ELF-1 (cell line): ENCODE measurements at places on chromosomes 1 and 21.

- no peak for DNase-seq
These were observed 36.7 kb upstream of the LRRC8B start for GRCh38 chr1:89487972-89488371.

DNA sequence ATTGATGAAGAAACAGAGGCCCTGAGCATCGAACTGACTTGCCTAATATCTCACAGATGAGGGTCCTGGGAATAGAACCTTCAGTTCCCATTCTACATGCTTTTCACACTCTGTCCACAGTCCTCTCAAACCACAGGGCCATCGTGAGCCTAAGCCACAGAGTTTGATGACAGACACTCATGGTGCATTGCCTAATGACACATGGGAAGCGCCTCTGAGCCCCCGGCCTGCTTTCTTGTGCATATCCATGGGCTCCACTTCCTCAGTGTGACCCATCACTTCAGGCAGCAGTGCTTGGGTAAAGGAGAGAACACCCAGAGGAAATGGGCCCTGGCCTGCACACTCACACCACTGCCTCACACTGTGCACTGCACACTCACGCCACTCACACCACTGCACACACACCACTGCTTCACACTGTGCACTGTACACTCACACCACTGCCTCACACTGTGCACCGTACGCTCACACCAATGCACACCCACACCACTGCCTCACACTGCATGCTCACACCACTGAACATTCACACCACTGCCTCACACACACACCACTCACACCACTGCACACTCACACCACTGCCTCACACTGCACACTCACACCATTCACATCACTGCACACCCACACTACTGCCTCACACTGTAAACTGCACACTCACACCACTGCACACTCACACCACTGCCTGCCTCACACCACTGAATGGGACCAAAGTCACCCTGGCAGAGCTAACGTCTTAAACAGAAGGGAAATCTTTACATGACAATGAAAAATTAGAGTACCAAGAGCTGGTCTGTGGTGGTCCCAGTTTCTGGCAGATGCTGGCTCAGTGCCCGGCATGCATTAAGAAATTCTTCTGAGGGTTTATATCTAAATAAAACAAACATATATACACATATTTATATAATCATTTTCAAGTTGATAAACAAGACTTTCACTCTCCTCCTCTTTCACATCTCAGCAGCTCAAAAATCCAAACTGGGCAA is 53.0 kb downstream of the KANK4 start:
- DNase-seq, result no peak

DNA sequence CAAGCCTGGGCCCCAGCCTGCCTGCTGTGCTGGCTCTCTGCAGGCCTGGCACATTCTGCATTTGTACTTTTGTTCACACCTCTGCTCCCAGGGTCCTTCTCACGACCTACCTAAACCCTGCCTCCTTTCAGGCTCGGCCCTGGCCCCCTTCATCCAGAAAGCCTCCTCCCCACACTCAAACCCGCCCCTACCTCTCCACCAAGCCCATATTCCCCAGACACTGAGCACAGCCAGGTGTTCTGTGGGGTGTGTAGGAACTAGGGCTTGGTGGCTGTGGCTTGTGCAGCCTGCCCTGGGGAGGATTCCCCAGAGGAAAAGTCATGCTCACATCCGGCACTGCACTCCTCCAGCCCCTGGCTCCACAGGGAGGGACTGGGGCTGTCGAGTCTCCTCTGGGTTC is 8.2 kb upstream of the MIXL1 start:
- DNase-seq, result peak; percentile 83

GRCh38 chr1:115215110-115215509 is 122.9 kb downstream of the NGF start:
- no peak for DNase-seq

GRCh38 chr1:160855181-160855981 is 7.3 kb downstream of the CD244 start:
- no peak for DNase-seq

DNA sequence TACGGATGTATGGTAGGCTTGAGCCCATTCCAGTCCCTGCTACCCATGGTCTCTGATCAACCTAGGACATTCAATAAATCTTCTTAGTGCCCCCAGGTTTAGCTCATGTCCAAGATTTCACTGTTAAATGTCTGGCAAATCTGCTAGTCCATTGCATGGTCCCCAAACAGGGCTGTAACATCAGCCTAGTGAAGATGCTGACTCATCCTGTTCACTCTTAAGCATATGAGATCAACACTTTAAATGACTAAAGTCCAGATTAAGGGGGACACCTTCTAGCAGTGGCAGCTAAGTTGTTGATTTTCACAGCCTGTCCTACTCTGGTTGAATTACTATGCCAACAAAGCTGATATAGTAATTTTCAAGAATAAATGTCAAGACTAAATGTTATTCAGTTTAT is 46.5 kb upstream of the NUF2 start:
- no peak for DNase-seq

DNA sequence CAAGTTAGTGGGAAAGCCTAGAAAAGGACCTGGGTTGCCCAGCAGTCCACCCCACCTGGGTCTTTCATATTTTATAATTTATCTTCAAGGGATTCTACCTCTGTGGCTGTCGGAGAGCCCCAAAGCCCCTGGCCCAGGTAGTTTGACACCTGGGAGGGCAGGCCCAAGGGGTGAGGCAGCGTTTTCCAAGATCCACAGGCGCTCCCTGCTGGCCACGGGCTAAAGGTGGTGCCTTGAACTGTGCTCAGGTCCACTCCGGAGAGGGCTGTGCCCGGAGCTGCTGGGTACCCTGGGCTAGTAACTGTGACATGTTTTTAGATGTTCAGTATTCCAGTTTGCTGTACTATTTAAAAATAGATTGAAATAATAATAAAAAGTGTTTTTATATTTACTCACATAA is 37.2 kb upstream of the CRNN start:
- no peak for DNase-seq

- DNase-seq, result peak; percentile 44
These were observed 10.3 kb upstream of the AGTRAP start for GRCh38 chr1:11725616-11726015.

GRCh38 chr1:11027316-11027715 is 14.9 kb downstream of the TARDBP start:
- no peak for DNase-seq
